Activated CD4-positive, alpha-beta T cell treated with anti-CD3 and anti-CD28 coated beads, Interleukin-2, amount 10 ng/mL, durations not matched to agents 7 days and 5 days (primary cell): ENCODE measurements at places on chromosomes 16 and 17.

DNA sequence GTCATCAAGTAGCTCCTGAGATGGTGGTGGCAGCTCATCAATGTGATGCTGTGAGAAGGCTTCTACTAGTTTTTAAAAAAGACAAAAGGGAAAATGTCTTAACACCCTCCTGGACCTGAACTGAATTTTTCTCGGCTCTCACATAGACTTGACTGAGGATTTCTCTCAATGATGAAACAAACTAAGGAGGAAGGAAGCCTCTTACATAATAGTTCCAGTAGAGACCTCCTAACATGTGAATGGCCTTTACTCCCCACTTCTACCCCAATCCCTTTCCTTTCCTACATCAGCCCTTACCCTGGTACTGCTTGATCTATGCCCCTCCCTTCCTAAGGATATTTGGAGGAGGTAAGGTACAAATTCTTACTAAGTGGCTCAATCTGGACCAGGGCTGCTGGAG, 54.8 kb upstream of the MTMR4 start:
- H3K36me3 ChIP-seq, result no peaks in the 10 kb centered on the region
- peaks cover 15% of the 10 kb centered on the region for H3K27me3 ChIP-seq
- DNase-seq, result no peak
- H3K27ac ChIP-seq, result no peak overlapping the region

DNA sequence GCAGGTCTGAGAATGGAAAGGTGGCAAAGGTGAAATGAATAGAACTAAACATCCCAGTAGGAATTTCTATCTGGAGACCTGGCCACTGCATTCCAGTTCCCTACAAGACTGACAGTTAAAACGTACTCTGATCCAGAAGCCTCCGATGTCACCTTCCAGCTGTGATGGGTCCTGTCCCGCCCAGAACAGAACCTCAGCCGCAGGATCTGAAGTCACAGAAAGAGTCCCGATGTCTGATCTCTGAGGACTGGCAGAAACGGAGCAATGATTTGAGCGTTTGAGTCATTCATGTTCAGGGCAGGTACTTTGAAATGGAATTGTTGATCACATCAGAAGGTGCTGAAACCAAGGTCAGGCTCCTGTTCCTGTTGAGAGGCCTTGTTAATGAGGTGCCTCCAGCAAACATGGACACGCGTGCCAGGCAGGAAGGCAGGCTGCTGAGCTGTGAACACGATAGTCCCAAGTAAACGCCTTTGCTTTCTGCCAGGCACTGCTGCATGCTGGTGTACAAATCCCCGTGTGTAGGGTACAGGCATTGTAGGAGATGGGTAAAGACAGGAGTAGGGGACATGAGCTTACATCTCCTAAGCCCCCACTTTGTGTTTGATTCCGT, 61.4 kb downstream of the VAT1L start:
- H3K27me3 ChIP-seq, result peaks cover 4% of the 10 kb centered on the region
- no peak for DNase-seq
- no peak overlapping the region for H3K4me3 ChIP-seq
- no peaks in the 10 kb centered on the region for H3K4me1 ChIP-seq

DNA sequence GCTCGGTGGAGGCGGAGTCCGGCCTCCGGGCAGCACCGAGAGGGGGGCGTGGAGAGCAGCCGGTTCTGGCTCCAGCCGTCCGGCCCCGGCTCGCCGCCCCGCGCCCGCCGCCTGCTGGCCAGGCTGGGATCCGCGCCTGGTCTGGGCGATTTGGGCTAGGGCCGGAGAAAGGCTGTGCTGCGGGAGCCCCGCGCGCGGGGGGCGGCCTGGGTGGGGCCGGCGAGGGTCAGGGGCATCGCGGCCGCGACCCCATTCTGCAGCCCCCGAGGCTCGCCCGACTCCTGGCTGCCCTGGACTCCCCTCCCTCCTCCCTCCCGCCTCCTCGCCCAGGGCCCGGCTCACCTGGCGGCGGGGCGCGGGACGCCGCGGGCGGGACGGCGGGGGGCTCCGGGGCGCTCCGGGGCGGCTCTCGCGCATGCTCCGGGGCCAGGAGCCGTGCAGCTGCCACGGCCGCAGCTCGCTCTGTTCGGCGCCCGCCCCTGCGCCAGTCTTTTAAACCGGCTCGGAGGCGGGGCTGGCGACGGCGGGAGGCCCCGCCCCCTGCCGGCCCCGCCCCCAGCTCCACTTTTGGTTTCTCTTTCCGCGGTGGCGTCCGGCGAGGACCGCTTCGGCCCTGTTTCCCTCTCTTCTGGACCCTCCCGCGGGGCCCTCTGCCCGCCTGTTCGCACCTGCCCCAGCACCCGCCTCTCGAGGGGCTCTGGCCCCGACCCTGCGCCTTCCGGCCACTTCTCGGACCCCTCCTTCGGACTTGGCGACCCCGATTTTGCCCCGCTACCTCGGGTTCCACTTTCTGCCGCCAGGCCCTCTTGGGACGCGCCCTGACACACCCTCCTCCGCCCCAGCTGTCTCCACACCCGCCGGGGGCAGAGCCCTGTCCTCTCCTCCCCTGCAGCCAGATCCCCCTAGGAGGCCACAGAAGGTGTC, at the start of gene SOCS1:
Gene SOCS1 (minus strand): TSS at position 468 of the 924 bp plus-strand sequence. CDS start 726 bp downstream, outside the sequence.
- no peaks in the 10 kb centered on the region for H3K27me3 ChIP-seq
- H3K4me3 ChIP-seq, result peak within 1 kb of the TSS; percentile 96
- peaks cover 53% of the 10 kb centered on the region for H3K4me1 ChIP-seq

- H3K27ac ChIP-seq, result no peak overlapping the region
- no peak overlapping the region for H3K4me3 ChIP-seq
- no peak for DNase-seq
- no peaks in the 10 kb centered on the region for H3K27me3 ChIP-seq
Observed at GRCh38 chr16:66614161-66614802, 9.8 kb downstream of the CMTM3 start.

DNA sequence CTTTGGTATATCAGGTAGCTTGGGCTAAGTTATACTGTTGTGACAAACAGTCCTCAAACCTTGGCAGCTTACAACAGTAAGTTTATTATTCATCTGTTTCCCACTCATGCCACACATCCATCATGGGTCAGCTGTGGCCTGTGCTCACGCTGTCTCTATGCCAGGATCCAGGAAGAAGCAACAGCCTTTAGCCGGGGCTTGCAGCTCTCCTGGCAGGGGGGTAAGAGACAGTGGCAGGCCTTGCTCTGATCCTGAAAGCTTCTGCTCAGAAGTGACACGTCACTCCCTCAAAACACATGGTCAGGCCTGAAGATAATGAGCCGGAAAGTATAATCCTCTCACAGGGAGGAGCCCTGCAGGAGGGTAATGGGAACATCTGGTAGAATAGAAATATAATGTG, 377.6 kb downstream of the CPPED1 start:
- no peak overlapping the region for H3K4me3 ChIP-seq
- H3K36me3 ChIP-seq, result no peaks in the 10 kb centered on the region
- peaks cover 9% of the 10 kb centered on the region for H3K4me1 ChIP-seq
- no peaks in the 10 kb centered on the region for H3K27me3 ChIP-seq
- no peak overlapping the region for H3K27ac ChIP-seq

DNA sequence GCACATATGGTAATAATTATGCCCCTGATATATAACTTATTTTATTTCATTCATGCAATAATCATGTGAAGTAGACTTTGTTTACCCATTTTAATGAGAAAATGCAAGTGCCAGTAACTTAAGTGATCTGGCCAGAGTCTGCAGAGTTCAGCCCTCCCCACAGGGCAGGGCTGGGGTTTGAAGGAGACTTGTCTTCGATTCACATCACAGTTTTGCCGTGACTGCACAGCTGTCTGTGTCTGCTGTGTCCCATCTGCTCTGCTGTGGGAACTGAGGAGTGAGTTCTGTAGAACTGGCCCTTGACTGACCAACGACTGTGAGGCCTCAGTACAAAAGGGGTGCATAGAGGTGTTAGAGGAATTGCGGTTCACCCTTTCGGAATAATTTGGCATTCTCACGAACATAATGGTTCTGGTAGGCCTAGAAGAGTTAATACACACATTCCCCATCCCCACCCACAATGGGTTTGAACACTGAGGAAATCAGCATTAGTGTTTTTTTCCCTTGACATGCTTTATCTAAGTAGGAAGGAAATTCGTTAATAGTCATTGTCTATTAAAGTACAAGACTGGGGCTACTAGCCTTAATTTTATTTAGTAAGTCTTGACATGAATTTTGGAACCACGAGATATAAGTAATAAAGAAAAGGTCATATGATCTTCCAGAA, 113.6 kb upstream of the MON1B start:
- H3K4me1 ChIP-seq, result no peaks in the 10 kb centered on the region
- no peak overlapping the region for H3K27ac ChIP-seq
- H3K36me3 ChIP-seq, result no peaks in the 10 kb centered on the region
- no peak overlapping the region for H3K4me3 ChIP-seq

DNA sequence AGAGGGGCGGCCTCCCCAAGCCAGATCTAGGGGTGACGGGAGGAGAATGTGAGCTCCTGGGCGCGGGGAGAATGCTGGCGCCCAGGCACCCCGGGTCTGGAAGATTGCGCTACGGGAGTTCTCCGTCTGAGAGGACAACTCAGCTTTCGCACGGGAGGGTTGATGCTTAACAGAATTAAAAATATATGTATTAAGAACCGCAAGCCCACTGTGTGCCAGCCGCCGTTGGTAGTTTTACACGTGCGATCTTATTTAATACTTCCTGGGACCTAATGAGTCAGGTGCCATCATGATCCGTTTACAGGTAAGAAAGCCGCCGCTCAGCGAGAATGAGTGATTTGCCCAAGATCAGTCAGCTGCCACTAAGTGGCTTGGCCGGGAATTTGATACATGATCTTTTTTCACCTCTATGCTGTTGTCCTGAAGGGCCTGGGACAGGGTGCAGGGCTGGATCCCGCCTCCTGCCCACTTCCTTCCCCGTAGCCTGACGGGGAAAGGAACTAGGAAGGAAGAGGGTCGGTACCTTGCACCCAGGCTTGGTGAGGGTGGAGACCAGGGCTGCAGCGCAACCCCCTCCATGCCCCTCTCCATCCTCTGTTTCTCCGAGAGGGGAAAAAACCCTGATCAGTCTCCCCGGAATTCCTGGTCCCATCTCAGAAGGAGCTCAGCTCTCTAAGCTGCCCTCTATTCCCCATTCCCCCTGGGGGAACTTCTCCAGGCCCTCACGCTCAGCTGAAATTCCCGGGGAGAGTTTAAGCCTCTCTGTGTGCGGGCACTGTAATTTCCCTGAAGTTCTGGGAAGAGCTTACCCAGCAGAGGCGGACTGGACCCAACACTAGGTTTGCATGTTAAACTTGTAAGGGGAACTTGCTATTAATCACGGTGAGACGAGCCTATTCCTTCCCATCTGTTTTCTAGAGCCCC, 983 bp downstream of the VAT1L start:
- H3K36me3 ChIP-seq, result no peaks in the 10 kb centered on the region
- H3K4me1 ChIP-seq, result peaks cover 3% of the 10 kb centered on the region
- H3K4me3 ChIP-seq, result no peak overlapping the region
- no peak overlapping the region for H3K27ac ChIP-seq
- DNase-seq, result no peak
- peaks cover 62% of the 10 kb centered on the region for H3K27me3 ChIP-seq

GRCh38 chr17:73434154-73434553, 122.4 kb upstream of the CDC42EP4 start:
- DNase-seq, result no peak
- H3K27me3 ChIP-seq, result no peaks in the 10 kb centered on the region
- no peaks in the 10 kb centered on the region for H3K36me3 ChIP-seq
- peaks cover 22% of the 10 kb centered on the region for H3K4me1 ChIP-seq

- H3K27me3 ChIP-seq, result peaks cover 18% of the 10 kb centered on the region
- DNase-seq, result no peak
- peaks cover 46% of the 10 kb centered on the region for H3K4me1 ChIP-seq
- H3K27ac ChIP-seq, result peak overlapping the region; percentile 87
- H3K36me3 ChIP-seq, result peaks cover 2% of the 10 kb centered on the region
- peak overlapping the region; percentile 41 for H3K4me3 ChIP-seq
Observed at GRCh38 chr17:74274709-74275340, 791 bp downstream of the DNAI2 start.

DNA sequence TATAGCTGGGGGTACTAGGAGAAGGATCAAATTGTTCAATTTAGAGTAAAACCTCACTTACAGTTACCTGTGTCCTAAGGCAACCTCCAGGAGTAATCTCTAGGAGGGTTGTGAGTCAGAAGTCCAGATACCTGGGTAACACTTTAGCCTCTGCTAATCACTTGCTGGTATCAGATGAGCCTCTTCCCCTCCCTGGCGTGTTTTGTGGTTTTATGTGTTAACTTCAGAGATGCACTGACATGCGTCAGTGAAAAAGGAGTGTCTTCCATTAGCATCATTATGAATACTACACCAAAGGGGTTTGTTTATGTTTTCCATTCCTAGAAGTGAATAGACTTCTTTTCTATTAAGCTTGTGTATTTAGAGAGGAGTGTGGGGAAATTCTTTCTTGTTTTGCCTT, 208.2 kb downstream of the FTO start:
- DNase-seq, result peak; percentile 30
- H3K27me3 ChIP-seq, result no peaks in the 10 kb centered on the region
- H3K36me3 ChIP-seq, result peaks cover 2% of the 10 kb centered on the region
- H3K4me3 ChIP-seq, result no peak overlapping the region

- H3K4me1 ChIP-seq, result peaks cover 7% of the 10 kb centered on the region
- no peak for DNase-seq
- H3K27ac ChIP-seq, result no peak overlapping the region
- H3K4me3 ChIP-seq, result no peak overlapping the region
- no peaks in the 10 kb centered on the region for H3K27me3 ChIP-seq
- peaks cover 29% of the 10 kb centered on the region for H3K36me3 ChIP-seq
Observed at GRCh38 chr16:22326369-22326652, 29.1 kb downstream of the POLR3E start.

DNA sequence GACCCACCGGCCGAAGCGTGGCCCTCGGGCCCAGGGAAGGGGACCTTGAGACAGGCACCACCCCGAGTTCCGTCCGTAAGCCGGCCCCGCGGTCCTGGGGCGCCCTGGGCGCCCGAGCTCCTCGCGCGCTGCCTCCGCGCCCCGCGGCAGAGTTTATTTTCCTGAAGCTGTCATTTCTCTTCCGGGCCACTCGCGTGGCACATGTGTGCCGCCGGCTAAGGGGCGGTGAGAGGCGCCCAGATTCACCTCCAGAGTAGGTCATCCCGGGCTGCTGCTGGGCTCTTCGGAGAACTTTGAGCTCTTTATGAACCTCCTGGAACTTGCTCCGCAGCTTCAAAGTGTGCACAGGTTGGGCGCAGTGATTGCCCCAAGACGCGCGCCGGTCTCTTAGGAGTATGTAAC, 489 bp downstream of the ZC3H18 start:
- H3K27ac ChIP-seq, result peak overlapping the region; percentile 83
- peaks cover 40% of the 10 kb centered on the region for H3K4me1 ChIP-seq
- H3K4me3 ChIP-seq, result peak overlapping the region; percentile 82
- peak; percentile 57 for DNase-seq

GRCh38 chr17:41642252-41643156, 18.1 kb upstream of the KRT17 start:
- H3K4me3 ChIP-seq, result no peak overlapping the region
- H3K36me3 ChIP-seq, result no peaks in the 10 kb centered on the region
- H3K27me3 ChIP-seq, result no peaks in the 10 kb centered on the region
- no peak for DNase-seq

DNA sequence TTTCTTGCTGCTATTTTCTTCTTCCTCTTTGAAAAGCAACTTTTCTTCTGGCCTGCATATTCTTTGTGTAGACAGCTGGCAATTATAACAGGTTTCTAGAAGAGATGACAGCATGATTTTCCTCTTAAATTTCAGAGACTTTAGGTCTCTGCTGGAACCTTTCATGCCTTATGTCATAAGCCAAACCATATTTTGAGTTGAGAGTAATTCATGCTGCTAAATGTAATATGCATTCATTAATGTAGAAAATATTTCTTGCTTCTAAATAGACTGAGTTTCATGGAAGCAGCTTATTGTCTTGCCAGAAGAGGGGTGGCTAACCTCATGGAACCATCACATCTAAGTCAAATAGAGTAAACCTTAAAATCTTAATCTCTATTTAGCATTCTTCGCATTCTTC, 25.9 kb upstream of the ABCA9 start:
- no peak for DNase-seq
- H3K27me3 ChIP-seq, result no peaks in the 10 kb centered on the region
- H3K36me3 ChIP-seq, result no peaks in the 10 kb centered on the region
- no peaks in the 10 kb centered on the region for H3K4me1 ChIP-seq
- H3K27ac ChIP-seq, result no peak overlapping the region
